Stimulated activated CD4-positive, alpha-beta T cell treated with anti-CD3 and anti-CD28 coated beads, Interleukin-15, amount 100 ng/mL, for 1 hour (primary cell): ENCODE measurements at places on chromosomes 13 and 19.

DNA sequence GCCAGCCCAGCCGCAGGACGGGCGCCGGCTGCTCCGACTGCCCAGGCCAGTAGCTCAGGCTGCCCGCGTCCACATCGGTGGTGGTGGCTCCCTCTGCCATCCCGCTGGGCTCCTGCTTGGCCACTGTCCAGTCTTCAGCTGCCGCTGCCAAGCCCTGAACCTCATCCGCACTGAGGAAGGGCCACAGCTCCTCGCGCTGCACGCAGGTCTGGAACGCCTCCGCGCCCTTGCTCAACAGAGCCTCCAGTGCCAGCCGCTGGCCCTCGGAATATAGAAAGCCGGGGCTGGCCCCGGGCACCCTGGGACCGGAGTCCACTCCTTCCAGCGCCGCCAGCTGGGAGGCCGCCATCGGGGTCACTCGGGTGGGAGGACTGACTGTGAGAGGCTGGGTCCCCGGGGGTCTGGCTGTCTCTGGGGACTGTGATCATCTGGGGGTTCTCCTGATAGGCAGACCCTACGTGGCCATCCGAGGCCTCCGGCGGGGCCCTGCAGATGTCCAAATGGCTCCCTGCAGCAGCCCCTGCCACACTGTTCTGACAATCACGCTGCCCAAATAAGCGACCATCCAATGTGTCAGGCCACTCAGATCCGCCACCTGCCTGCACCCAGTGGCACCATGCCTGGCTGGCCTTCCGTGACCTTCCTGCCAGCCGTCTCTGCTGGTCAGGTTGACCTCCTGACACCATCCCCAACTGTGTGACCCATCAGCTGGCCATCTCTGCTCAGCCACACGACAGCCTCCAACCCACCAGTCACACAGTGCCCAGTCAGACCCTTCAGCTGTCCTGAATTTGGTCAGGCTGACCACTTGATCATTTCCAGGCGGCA is 1.6 kb downstream of the FAM83E start:
- DNase-seq: no peak

DNA sequence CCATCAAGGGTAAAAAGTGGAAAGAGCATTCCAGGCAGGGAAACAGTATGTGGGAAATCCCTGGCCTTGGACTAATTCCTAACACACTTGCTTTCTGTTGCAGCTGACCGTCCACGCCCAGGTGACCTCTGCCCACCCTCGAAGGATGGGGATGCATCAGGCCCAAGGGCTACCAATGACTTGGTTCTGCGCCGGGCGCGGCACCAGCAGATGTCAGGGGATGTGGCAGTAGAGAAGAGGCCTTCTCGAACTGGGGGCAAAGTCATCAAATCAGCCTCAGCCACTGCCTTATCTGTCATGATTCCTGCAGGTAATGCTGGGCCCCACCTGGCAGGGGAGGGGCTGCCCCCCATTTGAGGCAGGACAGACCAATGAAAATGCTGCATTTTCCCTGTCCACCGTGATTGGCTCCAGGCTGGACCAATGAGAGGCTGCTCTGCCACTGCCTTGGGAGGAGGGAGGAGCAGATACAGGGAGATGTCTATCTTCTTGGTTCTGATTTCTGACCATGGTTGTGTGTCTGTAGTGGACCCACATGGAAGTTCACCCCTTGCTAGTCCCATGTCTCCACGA is 12.6 kb downstream of the DNASE2 start:
- DNase-seq: no peak

GRCh38 chr19:42261763-42262162 is 6.8 kb upstream of the ERF start:
- no peak for DNase-seq

DNA sequence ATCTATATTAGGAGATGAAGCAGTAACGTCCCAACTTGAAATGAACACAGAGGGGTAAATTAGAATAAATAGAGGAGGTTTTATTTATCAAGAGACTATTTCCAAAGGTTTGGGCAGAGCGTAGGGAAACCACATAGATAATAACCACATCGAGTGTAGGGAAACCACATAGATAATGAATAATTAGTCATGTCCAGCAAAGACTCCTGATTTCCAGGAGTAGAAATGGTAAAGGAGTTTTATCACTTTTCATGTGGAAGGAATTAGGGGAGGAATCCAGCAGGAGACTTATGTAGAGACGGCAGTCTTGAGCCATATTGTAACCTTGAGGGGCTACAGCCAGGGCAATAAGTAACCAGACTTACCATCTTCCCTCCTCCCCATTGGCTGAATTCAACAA is 136.3 kb upstream of the CSNK1A1L start:
- no peak for DNase-seq

DNA sequence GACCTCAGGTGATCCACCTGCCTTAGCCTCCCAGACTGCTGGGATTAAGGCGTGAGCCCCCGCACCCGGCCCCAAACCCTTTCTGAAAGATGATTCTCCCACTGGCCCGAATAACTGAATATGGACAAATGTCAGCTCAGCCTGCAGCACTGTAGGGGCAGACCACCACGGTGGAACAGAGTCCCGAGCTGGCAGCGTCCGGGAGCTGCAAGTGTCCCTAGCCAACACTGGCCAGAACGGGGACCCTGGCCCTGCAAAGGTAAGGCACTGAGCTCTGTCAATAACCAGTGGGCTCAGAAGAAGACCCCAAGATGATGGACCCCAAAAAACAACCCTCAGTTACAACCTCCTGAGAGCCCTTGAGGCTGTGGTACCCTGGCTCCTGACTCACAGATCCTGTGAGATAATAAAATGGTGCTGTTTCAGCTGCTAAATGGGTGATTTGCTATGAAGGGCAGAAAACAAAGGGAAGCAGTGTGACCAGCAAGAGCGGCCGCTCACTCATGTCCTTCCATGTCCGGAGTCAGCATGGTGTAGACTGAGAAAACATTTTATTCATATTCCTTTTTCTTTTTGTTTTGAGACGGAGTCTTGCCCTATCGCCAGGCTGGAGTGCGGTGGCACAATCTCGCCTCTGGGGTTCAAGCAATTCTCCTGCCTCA is 1.6 kb downstream of the LSM7 start:
- no peak for DNase-seq

- DNase-seq: no peak
These were observed 58.6 kb upstream of the WDFY2 start for GRCh38 chr13:51525567-51526167.

DNA sequence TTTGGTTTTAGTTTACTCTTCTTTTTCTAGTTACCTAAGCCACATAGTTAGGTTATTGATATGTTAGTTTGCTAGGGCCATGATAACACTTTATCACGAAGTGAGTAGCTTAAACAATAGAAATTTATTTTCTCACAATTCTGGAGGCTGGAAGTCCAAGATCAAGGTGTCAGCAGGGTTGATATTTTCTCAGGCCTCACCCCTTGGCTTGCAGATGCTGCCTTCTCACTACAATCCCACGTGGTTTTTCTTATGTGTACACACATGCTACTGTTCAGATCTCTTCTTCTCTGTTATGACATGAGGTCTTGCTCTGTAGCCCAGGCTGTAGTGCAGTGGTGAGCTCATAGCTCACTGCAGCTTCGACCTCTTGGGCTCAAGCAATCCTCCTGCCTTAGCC is 7.8 kb upstream of the URI1 start:
- DNase-seq: no peak

DNA sequence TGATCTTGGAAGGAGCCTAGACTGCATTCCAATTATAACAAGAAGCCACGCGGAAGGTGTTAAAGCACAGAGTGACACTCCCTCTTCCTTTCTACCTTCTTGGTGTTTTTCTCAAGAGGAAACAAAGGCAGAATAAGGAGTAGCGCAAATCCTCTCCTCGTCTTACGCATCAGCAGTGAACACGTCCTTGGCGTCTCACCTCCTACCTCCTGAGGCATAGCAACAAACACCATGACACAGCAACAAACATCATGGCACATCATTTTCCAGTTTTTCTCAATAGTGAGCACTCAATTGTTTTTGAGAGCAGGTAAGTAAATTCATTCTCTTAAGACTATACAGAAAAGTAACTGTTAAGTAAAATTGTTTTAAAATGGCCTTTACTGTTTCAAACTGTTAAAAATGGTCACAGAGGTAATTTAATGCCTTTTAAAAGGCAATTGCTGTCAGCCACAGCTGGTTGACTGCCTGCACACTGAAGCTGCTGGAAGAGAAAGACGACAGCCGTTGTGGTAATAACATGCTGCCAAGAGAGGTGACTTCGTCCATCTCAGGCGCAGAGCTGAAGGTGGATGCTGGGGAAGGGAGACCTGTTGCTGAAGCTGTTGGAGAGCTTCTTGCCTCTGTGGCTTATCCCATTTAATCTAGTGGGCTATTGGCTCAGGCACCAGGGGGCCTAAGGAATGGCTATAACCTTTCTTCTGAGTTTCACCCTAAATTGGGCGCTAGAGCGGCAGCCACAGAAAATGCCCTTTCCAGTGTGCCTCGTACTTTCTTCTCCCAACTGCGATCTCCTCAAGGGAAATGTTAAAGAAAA is 703.7 kb downstream of the UQCRFS1 start:
- DNase-seq: no peak

DNA sequence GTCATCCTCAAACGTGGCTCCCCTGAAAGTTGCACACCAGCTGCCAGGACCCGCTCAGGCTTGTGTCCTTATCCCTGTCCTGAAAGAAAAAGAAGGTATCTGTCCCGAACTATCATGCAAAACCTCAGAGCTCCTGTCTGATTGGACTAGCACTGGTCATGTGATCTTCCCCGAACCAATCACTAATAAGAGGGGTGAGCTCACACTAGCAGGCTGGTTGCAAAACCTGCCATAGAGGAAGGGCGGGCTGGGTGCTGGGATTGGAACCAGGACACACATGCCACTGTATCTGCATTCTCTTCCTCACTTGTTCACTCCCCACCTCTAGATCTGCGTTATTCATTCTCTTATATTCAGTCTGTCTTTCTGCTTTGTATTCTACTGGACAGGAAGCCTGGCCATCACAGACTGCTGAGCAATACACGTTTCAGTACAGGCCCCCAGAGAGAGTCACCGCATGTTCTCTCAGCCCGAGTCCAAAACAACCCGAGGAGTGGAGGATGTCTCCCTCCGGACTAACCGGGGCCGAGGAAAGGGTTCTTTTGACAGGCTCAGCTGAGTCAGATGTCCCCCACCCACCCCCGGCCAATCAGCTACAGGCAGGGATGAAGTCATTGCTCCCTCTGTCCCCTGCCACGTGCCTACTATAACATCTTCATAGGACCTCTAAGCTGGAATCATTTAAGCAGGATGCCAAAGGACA is 97.7 kb downstream of the SIPA1L3 start:
- DNase-seq: no peak

DNA sequence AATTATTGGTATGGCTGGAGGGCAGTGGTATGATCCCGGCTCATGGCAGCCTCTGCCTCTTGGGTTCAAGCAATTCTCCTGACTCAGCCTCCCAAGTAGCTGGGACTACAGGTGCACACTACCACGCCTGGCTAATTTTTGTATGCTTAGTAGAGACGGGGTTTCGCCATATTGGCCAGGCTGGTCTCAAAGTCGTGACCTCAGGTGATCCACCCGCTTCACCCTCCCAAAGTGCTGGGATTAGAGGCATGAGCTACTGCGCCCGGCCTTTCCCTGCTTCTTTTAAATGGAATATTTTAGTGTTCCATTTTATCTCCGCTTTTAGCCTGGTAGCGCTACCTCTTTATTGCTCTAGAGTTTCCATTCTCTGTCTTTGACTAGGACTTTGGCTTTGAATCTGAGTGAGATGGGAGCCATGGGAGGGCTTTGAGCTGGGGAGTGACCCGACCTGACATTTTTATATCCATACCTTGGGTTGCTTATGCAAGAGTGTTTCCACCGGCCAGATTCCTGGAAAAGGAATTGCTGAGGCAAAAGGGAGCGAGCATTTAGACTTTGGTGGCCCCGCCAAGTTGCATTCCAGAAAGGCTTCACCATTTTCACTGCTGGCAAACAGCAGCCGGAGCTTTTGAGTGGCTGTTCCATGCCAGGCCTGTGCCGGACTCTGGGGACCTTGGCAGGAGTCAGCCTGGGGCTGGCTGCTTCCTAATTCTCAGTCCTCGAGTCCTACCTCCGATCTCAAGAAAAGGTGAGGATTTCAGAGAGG is 22.9 kb downstream of the BICRA start:
- DNase-seq: no peak

- DNase-seq: no peak
These were observed 46.2 kb downstream of the KLF2 start for GRCh38 chr19:16370641-16371391.

GRCh38 chr19:38706792-38707511 is 37.3 kb downstream of the CAPN12 start:
- no peak for DNase-seq

GRCh38 chr19:44643605-44644401 is at the start of gene PVR:
Gene PVR, plus strand, starts transcription at chr19:44643910. Its CDS starts 187 bp downstream, at chr19:44644097.
- DNase-seq: no peak

GRCh38 chr19:6800991-6801484 is 28.5 kb downstream of the VAV1 start:
- DNase-seq: no peak

- DNase-seq: no peak
These were observed 229.2 kb downstream of the TUBA3C start for GRCh38 chr13:18952225-18953016.

DNA sequence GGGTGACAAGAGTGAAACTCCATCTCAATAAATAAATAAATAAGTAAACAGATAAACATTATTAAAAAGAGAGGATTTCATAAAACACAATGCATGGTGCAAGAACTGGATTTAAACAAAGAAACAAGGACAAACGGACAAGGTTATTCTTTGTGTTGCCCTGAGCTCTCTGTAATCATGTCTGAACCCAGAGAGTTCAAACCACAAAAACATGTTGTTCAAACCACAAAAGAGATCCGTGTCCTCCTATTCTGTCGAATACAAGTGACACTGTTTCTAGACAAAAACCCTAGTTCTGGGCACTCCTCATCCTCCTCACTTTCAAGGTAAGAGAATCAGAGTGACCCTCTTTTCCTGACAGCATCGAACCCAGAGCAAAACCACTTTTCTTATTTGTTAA is 4.6 kb upstream of the TPRX2 start:
- no peak for DNase-seq

GRCh38 chr19:15114153-15114540 is 6.9 kb downstream of the SYDE1 start:
- no peak for DNase-seq

GRCh38 chr13:101567841-101568240 is 115.4 kb downstream of the ITGBL1 start:
- DNase-seq: no peak

GRCh38 chr13:22144806-22145205 is 473.9 kb downstream of the FGF9 start:
- no peak for DNase-seq

GRCh38 chr19:35363711-35364425 is 5.6 kb downstream of the FFAR3 start:
- no peak for DNase-seq

GRCh38 chr13:24087605-24088225 is 72.8 kb upstream of the SPATA13 start:
- no peak for DNase-seq
